WTC11 (cell line): ENCODE measurements at places on chromosomes 2 and 18.

- H3K4me3 ChIP-seq, result no peak overlapping the region
- H3K36me3 ChIP-seq, result no peaks in the 10 kb centered on the region
- DNase-seq, result no peak
- no peaks in the 10 kb centered on the region for H3K27me3 ChIP-seq
- no peaks in the 10 kb centered on the region for H3K4me1 ChIP-seq
- no peak overlapping the region for H3K27ac ChIP-seq
These were observed 69.0 kb downstream of the DDX1 start for GRCh38 chr2:15660491-15661294.

DNA sequence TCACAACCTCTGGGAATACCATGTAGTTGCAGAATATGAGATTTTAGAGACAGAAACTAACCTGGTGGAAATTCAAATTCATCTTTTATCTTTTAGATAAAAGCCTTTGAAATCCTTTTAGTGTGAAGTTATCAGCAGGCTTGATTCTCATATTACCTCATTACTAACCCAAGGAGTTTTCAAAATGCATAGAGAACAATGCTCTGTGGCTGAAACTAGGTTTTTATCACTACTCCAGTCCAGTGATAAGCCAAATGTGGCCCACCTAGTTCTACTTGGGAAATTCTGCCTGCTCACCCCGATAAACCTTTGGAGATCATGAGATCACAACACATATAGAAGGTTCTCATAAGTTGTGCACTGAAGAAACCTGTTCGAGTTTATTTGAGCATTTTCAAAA is 121.7 kb downstream of the MMADHC start:
- DNase-seq, result no peak
- H3K4me3 ChIP-seq, result no peak overlapping the region
- no peaks in the 10 kb centered on the region for H3K4me1 ChIP-seq
- H3K27ac ChIP-seq, result no peak overlapping the region

DNA sequence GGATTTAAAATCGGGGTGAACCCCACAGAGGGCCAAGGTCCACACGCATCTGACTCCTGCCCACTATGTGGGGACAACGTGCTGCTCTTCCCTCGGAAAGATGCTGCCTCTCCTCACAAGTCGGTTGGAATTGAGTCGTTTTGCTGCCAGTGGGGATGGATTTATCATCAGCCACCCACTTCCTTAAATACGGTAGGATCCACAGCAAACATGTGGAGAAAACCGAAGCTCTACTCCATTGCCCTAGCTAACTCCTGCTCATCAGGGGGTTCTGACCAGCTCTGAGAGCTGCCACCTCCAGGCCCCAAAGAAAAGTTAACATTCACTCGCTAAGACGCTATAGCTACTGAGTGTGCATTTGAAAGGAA is 80.9 kb downstream of the CHRNA1 start:
- H3K4me3 ChIP-seq, result peak overlapping the region; percentile 81
- peaks cover 60% of the 10 kb centered on the region for H3K27me3 ChIP-seq

DNA sequence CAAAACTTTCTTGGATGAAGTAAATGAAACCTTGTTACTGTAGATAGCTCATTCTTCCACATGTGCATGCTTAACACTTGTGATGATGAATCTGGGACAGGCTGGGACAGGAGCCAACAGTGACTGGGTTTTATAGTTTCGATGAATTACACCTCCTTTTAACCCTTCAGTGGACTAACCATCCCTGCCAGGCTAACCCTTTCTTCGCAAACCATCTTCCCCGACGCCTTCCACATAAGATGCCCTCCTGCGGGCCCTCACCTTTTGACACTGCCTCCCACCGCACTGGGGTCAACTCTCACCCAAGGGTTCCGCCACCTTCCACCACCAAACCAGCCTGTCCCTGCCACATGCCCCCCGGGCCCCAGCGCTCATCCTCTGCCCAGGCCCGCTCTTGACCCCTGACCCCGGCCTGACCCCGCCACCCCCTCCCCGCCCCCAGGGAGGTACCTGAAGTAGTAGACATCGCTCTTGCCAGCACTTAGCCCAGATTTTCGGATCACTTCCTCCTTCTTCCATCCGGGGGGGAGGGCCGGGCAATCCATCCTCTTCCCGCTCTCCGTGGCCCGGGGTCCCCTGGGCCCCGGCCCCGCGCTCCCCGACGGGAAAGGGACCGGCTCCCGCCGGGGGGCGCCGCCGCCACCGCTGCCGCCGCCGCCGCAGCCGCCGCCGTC is 764 bp downstream of the MBD2 start:
- peaks cover 54% of the 10 kb centered on the region for H3K4me1 ChIP-seq
- DNase-seq, result peak; percentile 26
- peaks cover 6% of the 10 kb centered on the region for H3K36me3 ChIP-seq
- H3K4me3 ChIP-seq, result peak overlapping the region; percentile 90

DNA sequence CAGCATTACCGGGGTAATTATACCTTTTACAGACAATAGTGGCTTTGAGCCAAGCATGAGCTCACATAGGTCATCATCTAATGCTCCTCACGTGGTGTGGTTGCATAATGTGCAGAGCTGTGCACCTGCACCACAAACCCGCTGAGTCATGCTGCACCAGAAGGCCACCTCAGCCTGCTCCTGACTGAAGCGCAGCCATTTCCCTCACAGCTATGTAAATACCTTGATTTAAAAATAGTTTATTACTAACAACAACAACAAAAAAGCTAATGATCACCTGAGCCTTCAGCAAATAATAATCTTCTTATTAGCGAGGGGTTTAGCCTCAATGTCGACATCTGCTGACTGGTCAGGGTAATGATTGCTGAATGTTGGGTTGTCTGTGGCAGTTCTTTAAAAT is 238.8 kb downstream of the MBD5 start:
- H3K27ac ChIP-seq, result no peak overlapping the region
- no peak overlapping the region for H3K4me3 ChIP-seq
- no peaks in the 10 kb centered on the region for H3K4me1 ChIP-seq
- H3K27me3 ChIP-seq, result no peaks in the 10 kb centered on the region

DNA sequence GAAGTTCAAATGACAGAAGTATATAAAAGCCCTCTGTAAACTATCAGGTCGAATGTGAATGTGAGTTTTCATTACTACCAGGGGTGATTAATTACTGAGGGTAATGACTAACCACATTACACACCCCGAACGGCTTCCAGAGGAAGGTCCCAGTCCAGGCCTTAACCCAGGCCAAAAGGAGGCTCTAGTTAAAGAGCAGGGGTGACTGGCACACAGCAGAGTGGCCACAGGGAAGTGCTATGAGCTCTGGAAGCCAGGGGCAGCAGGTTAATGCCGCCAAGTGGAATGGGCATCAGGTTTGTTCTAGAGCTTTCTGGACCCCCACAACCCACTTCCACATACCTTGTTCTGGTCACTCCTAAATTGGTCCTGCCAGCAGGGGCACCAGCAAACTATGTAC is 87.7 kb downstream of the BCL11A start:
- H3K4me1 ChIP-seq, result peaks cover 42% of the 10 kb centered on the region
- no peak overlapping the region for H3K4me3 ChIP-seq
- no peaks in the 10 kb centered on the region for H3K27me3 ChIP-seq
